ENCODE measurements at places on chromosomes 12 and 14.

- peak; percentile 39 for DNase-seq
Measured at GRCh38 chr14:24080888-24081738, 9.8 kb downstream of the CPNE6 start.

DNA sequence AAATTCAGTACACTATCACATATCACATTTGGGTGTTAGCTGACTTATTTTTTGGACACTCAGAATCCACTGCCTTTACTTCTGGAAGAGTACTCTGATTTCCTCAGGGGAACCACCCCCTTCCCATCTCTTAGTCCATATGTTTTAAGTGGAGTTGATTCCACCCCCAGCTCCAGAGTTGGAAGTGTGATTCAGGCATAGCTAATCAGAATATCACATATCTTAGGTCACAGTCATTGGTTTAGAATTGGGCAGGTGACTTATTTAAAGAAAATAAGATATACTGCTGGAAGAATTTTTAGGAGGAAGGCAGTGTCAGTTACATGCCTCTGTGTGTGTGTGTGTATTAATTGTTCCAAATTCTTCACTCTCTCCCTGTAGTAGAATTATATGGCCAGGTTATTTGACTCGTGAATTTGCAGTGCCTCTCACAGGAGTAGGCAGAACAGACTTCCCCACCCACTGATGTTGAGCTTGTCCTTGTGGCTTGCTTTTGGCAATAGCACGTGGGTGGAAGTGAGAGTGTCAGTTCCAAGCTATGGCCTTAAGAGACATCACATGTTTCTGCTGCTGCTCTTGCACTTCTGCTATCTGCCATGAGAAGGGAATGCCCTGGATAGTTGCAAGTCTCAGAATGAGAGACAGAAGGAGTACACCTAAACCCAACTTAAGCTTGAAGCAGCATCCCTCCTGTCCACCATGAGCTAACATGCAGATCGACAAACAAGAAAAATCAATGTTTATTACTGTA lies 6.4 kb upstream of the GAS2L3 start:
- DNase-seq, result no peak

DNA sequence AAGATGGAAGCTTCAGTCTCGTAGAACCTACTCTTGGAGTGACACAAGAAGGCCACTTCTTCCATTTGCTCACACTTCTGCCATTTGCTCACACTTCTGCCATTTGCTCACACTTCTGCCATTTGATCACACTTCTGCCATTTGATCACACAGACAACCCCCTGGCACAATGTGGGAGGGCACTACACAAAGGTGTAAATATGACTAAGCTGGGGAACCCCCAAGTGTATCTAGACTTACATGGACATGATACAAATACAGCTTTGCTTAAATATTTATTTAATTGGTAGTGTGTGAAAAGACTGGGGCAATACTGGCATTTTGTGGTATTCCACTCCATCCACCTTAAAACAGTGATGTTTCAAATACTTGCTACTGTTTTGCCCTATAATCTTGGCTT lies 296.2 kb upstream of the PPFIA2 start:
- DNase-seq, result no peak

- DNase-seq, result no peak
Measured at GRCh38 chr14:22266683-22267082, 322.3 kb downstream of the DAD1 start.

DNA sequence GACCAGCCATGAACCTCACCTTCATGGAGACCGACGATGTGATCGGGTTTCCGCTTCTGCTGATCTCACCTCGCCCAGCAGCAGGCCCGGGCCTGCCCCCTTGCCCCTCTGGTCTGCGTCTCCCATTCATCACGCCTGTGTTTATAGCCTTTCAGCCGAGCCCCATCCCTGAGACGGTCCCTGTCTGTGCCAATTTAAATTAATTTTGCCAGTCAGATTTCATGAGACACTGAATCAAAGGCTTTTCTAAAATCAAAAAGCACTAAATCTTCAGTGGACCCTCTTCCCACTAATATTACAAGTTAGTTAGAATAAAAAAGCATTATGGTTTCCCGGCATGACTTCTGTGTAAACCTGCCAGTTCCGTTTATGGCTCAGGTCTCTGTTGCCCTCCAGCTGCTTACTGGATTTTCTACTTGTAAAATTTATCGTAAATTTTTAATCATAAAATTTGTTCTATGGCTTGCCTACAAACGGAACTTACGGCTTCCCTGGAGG lies 155.9 kb downstream of the ESRRB start:
- DNase-seq, result no peak

DNA sequence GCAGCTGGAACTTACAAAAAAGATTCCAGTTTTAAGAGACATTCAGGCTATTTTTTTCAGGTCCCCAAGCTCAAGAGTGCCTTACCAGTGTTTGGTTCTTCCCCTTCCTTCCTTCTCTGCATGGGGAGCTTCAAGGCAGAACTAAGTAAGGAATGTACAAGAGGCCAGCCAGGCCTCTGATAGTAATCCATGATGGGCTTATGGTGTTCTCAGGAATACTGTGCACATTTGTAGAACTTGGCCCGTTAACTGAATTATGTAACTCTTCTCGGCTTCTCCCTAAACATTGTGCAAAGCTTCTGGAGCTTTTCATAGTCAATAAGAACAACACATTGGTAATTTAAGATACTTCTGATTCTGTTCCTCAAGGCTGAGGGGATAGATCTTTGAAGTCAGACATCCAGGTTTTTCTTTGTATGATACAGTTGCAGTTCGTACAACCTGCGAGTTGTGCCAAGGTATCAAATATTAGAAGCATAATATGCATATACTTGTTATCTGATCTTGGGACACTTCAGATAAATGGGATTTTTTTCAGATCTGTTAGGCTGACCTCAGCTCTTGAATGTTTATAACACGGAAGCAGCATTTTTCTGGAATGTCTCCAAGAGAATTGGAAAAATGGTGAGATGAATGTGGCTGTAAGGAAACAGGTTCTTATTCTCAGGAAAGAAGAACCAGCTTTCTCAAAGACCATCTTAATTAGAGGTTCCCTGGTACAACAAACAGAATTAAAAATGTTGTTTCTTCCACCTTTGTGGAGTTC lies 148.6 kb downstream of the ANO4 start:
- DNase-seq, result no peak

DNA sequence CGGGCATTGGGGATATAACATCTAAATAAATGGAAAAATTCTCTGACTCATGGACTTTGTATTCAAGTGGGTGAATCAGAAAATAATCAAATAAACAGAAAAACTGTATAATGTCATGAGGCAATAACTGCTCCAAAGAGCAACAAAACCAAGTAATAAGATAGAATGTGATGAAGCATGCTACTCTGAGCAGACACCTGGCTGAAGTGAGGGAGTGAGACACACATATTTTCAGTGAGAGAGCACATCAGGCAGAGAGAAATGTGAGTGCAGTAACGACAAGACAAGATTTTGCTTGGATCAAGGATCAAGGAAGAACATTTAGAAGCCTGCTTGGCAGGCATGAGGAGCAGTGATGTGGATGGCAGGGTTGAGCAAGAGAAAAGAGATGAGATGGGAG lies 75.8 kb upstream of the CCDC91 start:
- DNase-seq, result no peak

DNA sequence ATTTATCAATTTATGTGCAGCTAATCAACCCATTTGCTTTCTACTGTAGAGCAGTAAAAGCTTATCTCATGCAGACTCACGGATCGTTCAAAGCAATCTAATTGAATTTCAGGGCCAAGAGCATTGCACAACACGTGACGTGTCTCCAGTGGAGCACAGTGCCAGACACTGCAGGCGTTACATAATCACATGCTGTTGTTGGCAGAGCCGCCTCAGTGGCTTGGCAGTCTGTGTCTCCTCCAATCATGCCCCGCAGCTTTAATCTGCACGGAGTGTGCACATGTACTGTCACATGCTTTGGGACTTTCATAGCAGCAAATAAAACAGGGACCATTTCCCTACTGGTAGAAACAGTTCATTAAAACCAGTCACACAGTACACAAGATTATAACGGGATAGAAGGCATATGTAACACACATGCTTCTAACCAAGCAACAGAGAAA lies 309.3 kb downstream of the ITPR2 start:
- DNase-seq, result no peak

- no peak for DNase-seq
Measured at GRCh38 chr14:99267837-99268781, 3.9 kb downstream of the BCL11B start.

DNA sequence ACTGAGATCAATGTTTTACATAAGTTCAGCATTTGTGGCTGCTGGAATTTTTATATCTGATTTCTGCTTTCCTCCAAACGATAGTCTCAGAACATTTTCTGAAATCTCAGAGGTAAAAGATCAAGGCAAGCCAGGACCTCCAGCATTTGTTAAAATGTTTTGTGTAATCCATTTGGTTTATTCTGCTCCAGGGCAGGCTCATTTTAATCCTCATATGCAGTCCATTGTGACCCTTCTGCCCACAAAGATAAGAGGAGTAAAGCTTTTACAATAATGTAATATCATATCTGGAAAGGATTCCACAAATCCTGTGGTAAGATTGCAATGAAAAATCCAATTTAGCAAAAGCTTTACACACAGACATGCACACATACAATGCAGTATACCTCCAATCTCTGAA lies 55.3 kb upstream of the KCNH5 start:
- no peak for DNase-seq

- DNase-seq, result no peak
Measured at GRCh38 chr12:83122623-83122934, 435.9 kb downstream of the TMTC2 start.

- no peak for DNase-seq
Measured at GRCh38 chr12:104683831-104684503, 227.2 kb downstream of the CHST11 start.

GRCh38 chr12:115617391-115617790 lies 660.1 kb downstream of the MED13L start:
- no peak for DNase-seq

- no peak for DNase-seq
Measured at GRCh38 chr12:3061501-3062215, 15.5 kb upstream of the TSPAN9 start.

- no peak for DNase-seq
Measured at GRCh38 chr12:113826805-113827538, 139.2 kb downstream of the RBM19 start.

DNA sequence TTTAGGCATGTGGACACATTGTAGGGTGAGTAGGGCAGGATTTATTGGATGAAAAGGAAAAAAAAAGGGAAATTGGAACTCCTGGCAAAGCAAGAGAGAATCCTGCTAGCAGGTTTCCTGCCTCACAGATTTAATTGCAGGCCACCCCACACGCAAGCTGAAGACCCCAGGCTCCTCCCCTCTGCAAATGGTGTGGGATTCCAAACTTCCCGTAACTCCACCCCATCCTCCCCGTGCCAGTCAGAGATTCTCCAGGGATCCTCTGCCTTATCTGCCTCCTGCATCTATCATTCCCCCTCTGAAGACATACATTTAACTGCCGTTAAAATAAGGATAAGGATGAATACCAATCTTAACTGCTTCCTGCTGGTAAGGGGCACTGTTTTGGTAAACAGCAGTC lies 249.8 kb upstream of the GARIN2 start:
- no peak for DNase-seq

- DNase-seq, result no peak
Measured at GRCh38 chr14:85252011-85252410, 277.9 kb upstream of the FLRT2 start.

GRCh38 chr14:26123459-26123858 lies 474.4 kb downstream of the NOVA1 start:
- no peak for DNase-seq

GRCh38 chr14:31068235-31068634 lies 42.1 kb upstream of the STRN3 start:
- no peak for DNase-seq

GRCh38 chr12:130949806-130950205 lies 3.9 kb upstream of the ADGRD1 start:
- DNase-seq, result no peak

Data from stimulated activated CD4-positive, alpha-beta T cell treated with anti-CD3 and anti-CD28 coated beads, Interleukin-15, amount 100 ng/mL, for 1 hour (primary cell).